ENCODE measurements at places on chromosomes 2 and 18.

- DNase-seq, result no peak
These were observed 157.0 kb downstream of the TDRD15 start for GRCh38 chr2:21280793-21281192.

DNA sequence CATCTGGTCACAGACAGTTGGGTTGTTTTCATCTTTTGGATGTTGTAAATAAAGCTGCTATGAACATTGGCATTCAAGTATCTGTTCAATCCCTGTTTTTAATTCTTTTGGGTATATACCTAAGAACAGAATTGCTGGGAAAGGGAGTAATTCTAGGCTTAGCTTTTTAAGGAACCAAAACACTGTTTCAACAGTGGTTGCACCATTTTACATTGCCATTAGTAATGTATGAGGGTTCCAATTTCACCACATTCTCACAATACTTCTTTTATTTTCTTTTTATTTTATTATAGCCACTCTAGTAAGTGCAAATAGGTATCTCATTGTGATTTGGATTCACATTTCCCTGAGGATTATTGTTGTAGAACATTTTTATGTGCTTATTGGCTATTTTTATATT is 108.9 kb upstream of the GLS start:
- DNase-seq, result no peak

DNA sequence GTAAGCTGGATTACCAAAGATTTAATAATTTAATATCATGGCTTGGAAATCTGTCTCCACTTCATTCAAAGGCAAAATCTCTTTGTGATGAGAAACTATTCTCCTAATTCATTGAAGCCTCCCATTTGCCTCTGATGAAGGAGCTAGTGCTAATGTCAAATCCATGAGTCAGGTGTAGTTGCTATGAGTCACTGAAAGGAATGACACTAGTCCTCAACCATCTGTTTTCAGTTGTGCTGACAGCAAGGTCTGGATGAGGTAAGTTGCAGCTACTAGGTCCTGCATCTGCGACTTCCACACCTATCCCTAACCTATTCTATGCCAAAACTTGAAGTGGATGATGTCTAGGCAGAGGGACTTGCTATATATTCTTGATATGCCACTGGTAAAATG is 324.0 kb upstream of the UBE2E3 start:
- peak; percentile 91 for DNase-seq

DNA sequence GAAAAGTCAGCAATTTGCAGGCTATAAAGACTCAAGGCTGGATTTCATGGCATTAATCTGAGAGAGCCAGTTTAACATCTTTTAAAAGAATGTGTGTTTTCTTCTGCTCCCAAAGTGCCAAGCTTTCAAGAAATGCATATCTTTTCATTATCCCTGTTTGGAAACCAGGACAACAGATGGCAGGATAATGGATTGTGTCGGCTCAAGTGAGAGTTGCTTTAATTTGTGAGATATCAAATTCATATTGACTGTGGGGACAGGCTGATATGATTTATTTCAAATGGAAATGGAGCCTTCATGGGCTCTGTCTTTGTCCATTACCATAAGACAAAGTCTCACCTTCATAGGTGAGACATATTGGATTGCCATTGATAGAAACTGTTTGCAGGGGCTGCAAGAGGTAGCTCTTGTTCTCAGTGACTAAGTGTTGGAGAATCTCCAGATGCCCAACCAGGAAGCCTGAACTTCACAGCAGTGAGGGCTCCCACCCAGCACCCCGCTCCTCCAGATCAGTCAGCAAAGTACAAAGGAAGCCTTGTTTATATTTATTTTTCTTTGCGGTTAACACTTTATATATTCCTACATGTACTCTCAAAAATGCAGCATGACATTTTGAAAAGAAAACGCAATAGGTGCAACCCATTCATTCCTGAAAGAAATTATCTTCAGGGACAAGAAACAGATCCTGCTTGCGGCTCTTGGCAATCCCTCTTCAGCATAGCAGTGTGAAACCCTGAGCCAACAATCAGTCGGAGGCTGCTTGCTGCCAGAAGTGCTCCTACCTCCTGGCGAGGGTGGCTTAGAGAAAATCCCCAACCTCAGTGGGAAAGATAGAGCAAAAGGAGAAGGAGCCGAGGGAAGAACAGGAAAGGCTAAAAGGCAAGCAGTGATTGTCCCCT is 65.8 kb upstream of the ATL2 start:
- no peak for DNase-seq

DNA sequence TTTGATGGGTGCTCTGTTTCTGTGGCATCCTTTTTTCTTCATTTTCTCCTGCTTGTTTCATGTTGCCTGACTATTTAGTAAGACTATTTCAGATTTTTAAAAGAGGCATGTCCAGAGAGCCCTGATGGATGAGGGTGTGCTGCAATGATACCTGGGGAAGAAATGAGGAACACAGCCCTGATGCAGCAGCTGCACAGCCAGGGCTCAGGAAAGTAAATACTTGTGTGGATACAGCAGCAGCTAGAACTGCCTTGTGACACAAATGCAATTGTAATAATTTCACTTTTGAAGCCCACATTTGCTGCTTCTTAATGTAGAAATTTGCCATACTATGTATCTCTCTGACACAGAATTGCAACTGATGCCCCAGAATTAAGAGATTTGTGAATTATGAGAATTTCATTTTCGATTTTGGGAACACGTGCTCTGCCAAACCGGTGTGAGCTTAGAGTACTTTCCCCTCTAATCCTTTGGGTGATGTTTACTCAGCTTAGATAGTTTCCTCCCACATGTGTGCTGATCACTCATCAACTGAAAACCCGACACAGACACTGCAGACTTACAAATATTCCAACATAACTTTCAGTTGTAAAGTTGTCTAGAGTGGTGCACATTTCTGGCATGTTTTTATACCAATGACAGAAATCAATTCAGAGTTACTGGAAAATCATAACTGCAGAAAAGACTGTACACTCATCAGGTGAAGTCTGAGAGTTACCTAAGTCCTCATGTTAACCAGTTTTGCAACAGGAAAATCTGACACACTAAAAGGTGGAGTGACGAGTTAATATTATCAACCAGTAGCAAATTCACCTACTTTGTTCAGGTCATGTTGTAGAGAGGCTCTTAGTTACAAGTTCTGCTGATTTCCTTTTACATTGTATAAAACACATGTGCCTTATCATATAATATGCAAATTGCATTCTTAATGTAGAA is 383.4 kb downstream of the CBLN2 start:
- peak; percentile 7 for DNase-seq

GRCh38 chr2:99984799-99985515 is 157.4 kb downstream of the AFF3 start:
- peak; percentile 66 for DNase-seq

DNA sequence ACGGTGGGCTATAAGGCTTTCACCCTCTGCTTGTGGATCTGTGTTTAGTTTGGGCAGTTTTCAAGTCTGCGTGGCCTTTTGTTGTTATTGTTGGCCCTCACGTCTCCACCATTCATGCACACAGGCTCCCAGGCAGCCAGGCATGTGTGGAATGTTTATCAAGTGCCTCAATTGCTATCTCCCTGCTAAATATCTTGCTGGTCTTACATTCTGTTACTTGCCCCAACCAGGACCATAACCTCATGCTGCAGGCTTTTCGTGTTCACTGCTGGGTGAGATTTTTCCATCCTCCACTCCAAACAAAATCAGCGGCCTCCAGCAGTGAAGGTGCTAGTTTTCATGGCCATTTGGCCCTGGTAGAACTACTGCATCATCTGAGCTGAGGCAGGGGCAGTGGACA is 63.0 kb upstream of the DSC1 start:
- peak; percentile 91 for DNase-seq

DNA sequence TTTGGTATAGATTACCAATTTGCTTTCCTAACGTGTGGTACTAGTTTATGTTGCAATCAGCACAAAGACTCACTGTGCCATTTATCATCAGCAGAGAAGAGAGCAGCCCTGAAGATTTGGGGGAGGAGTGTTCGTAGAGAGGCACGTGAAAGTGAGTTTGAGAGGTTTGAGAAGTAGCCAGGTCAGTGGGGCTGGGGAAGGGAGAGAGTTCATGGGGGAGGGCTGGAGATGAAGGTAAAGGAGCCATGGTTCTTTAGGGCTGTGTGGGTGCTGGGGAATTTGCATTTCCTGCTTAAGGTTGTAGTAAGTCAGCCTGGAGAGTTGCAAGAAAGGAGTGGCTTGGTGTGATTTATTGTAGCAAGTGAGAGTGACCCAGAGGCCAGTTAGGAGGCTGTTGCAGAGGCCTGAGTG is 172.1 kb downstream of the NEDD4L start:
- DNase-seq, result peak; percentile 84

GRCh38 chr2:235206980-235207579 is 255.3 kb downstream of the SH3BP4 start:
- DNase-seq, result peak; percentile 6

- DNase-seq, result no peak
These were observed 117.8 kb downstream of the WDSUB1 start for GRCh38 chr2:159168707-159169106.

GRCh38 chr2:215723631-215724011 is 287.8 kb upstream of the FN1 start:
- no peak for DNase-seq

DNA sequence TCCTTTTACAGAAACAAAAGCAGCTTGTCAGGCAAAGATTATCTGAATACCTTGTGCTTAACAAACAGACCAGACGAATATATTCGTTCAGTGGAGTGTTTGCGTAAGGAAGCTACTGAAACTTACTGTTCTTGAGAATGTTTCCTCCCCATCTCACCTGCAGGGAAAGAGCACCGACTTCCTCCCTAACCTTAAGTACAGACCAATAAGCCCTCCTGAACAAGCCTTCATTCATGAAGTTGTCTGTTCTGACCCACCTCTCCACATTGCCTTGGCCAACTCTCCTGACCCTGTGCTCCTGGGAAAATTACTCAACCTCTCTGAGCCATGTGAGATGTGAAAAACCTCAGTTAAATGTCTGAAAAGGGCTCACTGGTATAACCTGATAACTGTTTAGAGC is 35.2 kb downstream of the STK39 start:
- no peak for DNase-seq

GRCh38 chr2:1856475-1856874 is 112.2 kb upstream of the PXDN start:
- no peak for DNase-seq

DNA sequence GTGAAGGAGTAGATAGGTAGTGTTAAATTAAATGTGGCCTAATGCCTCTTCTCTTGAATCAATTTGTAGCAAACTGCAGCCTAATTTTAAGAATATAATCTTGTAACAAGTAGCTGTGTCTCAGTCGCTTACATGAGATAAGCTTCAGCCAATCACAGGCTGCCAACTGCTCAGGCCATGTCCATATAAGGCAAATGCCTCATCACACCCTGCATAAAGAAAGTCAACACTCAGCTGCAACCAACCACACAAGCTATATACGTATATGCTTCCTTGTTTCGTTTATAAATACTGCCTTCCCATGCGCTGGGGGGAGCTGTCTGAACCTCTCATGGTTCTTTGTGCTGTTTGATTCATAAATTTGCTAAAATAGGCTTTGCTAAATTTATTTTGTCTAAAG is 476.3 kb downstream of the TRIB2 start:
- DNase-seq, result no peak

- no peak for DNase-seq
These were observed 190.2 kb downstream of the SETBP1 start for GRCh38 chr18:44870631-44871502.

GRCh38 chr2:121046335-121046734 is 238.7 kb downstream of the TFCP2L1 start:
- DNase-seq, result no peak

- peak; percentile 24 for DNase-seq
These were observed 79.9 kb downstream of the ALK start for GRCh38 chr2:29841386-29842004.

- DNase-seq, result no peak
These were observed 114.2 kb downstream of the SEPTIN10 start for GRCh38 chr2:109499566-109499965.

- DNase-seq, result no peak
These were observed 812.5 kb upstream of the CHAC2 start for GRCh38 chr2:52955079-52955478.

GRCh38 chr2:39281391-39281790 is 37.6 kb upstream of the CDKL4 start:
- no peak for DNase-seq

DNA sequence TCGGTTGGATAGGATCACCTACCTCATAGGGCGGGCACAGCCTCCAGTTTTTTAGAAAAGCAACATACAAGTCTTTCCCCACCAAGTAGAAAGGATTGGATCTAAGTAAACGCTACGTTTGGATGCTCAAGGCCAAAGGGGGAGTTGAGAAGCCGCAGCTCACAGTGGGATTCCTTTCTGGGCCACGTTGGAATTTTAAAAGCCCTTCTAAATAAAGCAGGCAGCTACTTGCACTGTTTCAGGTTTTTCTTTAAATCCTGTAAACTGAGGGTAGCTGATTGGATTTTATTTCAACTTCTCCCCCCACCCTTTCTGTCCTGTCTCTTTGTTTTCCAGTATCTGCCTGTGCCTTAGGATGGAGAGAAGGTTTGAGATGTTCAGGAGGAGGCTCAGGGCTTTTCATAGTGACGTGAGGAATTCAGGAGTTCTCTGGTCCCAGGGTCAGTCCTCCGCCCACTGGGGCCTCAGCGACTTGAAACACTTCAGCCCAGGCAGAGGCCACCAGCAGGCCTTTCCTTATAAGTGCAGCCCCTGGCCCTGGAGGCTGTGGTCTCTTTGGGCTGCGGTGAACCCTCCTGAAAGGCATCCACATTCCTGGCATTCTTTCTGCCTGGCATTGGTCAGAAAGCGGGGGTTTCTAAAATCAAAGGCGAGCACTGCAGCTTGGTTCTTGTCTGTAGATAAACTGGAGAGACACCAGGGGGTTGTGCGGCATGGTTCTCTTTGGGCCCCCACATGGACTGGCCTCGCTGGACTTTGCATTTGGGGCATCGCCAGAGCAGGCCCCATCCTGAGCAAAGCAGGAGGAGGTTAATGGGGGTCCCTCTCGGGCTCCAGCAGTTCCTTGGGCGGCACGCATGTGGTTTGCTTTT is 44.5 kb downstream of the SH3BP4 start:
- peak; percentile 91 for DNase-seq

DNA sequence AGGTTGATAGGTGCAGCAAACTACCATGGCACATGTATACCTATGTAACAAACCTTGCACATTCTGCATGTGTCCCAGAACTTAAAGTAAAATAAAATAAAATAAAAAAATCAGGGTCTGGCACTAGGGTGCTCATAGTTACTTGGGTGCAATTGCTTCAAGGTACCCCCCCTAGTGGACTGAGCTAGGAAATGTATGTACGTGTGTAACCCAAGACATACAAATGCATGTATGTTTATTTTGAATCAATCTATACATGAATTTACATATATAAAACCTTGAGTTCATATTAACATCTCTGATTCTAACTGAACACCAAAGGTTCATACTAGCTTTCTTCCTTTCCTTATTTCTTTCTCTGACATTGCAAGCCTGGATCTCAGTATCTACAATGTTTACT is 51.5 kb downstream of the USP37 start:
- DNase-seq, result no peak

Measured in renal cortical epithelial cell (primary cell).